Left ventricle myocardium inferior (tissue), 1 donor: ENCODE measurements at places on chromosomes 13 and 19. TPM values are rescaled to one million over a fixed set of nuclear protein-coding genes. Genes with fewer than 3 reads are reported as not detected.

Gene SELENOV
- not detected for total RNA-seq

Gene SLC15A1
- total RNA-seq = not detected

Gene IZUMO4
- total RNA-seq = 2.8 TPM

Gene IRGC
- total RNA-seq = not detected

Gene LILRA5
- total RNA-seq = 0.66 TPM

Gene SPIB
- total RNA-seq = not detected

Gene PLPP2
- not detected for total RNA-seq

Gene ZFP82
- 5.0 TPM for total RNA-seq

Gene DIAPH3
- total RNA-seq = 0.25 TPM

Gene NLRP7
- total RNA-seq = not detected

Gene PTH2
- not detected for total RNA-seq

Gene ZNF302
- 45.6 TPM for total RNA-seq

Gene B3GNT3
- not detected for total RNA-seq

Gene DCAF15
- 17.0 TPM for total RNA-seq

Gene ZNF93
- 1.3 TPM for total RNA-seq

Gene BCKDHA
- 51.0 TPM for total RNA-seq

Gene SLC7A9
- not detected for total RNA-seq

Gene COMMD6
- 145 TPM for total RNA-seq

Gene ZNF723
- not detected for total RNA-seq

Gene ZNF20
- total RNA-seq = 2.2 TPM

Gene TSSK6
- 0.77 TPM for total RNA-seq

Gene CALR3
- total RNA-seq = not detected

Gene GJA3
- 17.6 TPM for total RNA-seq

Gene LRRC63
- total RNA-seq = not detected

Gene KCNN4
- 0.38 TPM for total RNA-seq

Gene CACNG7
- total RNA-seq = not detected

Gene ZNF440
- 3.7 TPM for total RNA-seq
